Stimulated activated CD4-positive, alpha-beta T cell treated with anti-CD3 and anti-CD28 coated beads, TNF-alpha, amount 100 ng/mL, for 1 hour (primary cell): ENCODE measurements at places on chromosomes 4 and X.

DNA sequence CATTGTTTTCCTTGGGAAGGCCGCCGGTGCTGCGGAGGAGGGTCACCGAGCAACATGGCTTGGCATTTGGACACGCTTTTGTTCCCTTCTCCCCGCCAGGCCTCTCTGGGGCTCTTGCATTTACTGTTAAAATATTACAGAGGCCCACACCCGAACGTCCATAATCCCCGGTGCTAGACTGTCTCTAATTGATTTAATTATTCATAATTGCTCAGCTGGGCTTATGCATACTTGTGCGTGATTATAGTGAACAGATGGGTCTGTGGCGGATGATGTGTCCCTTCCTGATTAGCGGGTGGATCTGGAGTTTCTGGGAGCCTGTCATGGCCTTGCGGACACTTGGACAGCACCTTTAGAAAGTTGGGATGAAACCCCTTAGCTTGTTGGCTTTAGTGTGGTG, 100.2 kb upstream of the MSX1 start:
- DNase-seq: no peak

DNA sequence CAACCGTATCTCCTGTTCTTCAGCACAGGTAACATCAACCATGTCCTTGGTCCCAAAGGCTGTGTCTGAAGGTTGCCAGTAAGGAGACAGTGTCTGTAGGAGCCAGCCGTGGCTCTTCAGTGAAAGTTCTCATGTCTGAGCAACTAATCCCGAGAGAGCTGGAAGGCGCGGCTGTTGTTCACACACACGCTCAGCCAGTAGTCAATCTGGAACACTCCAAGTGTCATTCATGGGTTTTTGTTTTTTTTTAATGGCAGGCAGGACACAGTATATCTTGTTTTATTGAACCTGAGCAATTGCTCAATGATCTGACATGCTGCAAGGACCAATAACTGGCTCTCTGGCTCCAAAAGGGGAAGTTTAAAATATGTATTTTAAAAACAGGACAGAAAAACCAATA, 48.4 kb upstream of the MAP3K15 start:
- DNase-seq: no peak

DNA sequence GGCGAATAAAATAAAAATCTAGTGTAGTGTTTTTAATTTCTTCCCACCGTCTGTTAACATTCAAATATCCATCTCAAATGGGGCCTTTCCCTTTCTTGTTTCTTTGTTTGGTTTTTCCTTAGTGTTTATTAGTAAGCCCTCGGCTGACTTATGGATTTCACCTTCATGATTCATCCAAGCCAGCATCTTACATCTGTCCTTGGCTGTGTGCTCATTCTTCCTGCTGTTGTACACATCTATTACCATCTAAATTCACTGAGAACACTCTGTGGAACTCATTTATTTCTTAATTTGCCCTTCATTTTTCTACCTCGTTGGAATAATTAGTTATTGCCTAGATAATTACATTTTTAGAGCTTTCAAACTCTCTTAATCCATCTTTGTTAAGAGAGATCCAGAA, 84.9 kb downstream of the SPCS3 start:
- no peak for DNase-seq

DNA sequence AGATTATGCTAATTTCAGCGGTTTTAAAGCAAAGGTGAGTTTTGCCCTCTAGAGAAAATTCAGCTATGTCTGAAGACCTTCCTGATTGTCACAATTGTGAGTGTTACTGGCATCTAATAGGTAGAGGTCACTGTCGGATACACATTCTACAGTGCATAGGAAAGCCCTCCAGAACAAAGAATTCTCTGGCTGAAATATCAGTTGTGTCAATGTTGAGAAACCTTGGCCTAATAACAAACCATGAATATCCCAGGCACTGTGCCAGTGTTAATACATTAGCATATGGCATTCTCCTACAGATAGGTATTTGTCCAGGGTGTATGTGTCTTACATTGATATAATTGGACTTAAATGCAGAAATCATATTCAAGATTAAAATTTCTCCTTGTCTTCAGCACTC, 294.3 kb downstream of the FSTL5 start:
- no peak for DNase-seq

DNA sequence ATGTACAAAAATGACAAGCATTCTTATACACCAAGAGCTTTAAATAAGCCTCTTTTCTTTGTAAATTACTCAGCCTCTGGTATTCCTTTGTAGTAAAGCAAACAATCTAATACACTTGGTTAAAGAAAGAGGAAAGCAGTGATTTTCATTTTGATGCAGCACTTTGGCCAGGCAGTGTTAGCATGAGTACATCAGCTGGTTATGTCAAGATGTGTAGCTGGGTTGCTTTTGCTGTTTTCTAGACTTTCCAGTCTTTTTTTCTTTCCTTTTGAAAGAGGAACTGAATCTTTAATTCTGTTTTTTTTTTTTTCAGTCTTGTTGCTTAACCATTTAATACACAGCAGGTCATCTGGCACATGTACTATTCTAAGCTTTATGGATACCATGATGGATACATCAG, 167.1 kb upstream of the AADAT start:
- no peak for DNase-seq

- DNase-seq: no peak
Observed at GRCh38 chr4:152342293-152342692, 193.6 kb downstream of the FBXW7 start.
